ENCODE measurements at places on chromosomes 4 and X.

- DNase-seq, result no peak
These were observed 1.6 kb upstream of the PDGFRA start for GRCh38 chr4:54227256-54228055.

DNA sequence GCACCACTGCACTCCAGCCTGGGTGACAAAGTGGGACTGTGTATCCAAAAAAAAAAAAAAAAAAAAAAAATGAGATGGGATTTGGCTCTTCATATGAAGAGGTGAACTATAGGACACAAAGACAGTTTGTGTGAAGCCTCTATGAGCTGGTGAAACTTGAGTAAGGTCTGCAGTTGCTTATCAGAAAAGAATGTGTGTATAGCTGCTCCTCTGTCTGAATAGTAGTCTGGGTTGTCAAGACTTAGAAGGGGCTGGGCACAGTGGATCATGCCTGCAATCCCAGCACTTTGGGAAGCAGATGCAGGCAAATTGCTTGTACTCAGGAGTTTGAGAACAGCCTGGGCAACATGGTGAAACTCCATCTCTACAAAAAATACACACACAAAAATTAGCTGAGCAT lies 82.8 kb downstream of the ARSF start:
- no peak for DNase-seq

DNA sequence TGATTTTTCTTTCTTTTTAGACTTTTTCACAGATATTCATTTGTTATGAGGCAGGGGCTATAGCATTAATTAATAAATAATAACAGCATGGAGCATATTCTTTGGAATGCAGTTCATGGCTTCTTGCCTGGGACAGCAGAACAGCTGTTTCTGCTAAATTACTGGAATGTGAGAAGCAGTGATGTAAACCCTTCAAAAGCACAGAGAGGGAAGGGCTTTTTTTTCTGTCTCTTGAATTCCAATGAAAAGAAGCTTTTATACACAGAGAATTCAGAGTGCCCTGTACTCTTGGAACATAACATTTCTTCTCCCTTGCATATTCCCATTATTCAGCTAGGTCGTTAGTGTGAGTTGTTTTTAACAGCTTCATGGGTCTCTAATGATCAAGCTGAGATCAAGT lies 28.5 kb upstream of the ANK2 start:
- no peak for DNase-seq

GRCh38 chr4:80918004-80918403 lies 112.5 kb upstream of the BMP3 start:
- no peak for DNase-seq

DNA sequence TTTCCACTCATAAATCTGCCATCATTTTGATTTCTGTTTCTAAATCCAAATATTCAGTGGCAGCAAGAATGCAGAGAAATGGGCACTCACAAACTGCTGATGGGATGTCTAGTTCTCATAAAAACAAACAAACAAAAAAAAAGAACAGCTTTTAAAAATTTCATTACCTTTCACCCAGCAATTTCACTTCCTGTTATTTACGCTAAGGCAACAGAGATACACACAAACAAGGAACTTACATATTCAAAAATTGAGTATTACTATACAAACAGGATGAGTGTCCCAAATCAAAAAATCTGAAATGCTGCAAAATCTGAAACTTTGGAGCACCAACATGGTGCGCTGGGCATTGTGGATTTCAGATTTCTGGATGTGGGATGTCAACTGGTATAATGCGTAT lies 36.4 kb downstream of the FAT1 start:
- DNase-seq, result no peak

GRCh38 chr4:96102541-96103026 lies 262.7 kb downstream of the PDHA2 start:
- DNase-seq, result no peak

DNA sequence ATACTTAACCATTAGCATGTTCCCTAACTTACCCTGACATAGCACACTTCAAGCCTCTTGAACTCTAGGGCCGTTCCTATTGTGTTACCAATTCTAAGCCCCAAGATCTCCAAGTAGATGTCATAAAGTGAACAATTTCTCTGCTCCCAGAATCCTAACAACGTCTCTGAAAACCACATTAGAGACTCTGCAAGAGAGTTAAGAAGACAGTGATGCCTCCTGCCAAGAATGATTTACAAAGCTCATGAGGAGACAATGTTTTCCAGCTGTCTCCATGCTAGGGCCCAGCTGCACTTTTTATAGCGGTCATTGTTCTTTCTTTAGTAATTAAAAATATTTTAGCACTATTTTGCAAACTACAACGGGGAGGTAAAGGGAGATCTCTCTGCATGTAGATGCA lies 358.4 kb downstream of the PPP3CA start:
- DNase-seq, result no peak
